ENCODE measurements at places on chromosomes 4 and X.

GRCh38 chr4:82678051-82678450, 116.3 kb upstream of the TMEM150C start:
- DNase-seq = no peak

DNA sequence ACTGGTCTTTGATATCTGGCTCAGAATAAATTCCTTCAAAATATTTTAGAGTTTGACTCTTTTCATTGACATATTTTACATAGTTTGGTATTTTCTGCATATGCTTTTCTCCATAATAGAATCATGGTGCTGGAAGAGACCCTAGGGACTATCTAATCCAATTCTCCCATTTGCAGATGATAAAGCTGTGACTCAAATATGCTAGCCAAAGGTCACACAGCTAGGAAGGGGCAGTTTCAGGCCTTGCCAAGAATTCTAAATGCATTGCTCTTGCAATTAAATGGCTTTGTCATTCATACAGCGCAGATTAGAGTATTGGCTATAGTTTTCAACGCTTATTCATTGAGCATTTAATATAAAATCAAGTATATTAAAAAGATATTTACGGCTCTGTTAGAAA, 374.1 kb upstream of the RASGEF1B start:
- no peak for DNase-seq

DNA sequence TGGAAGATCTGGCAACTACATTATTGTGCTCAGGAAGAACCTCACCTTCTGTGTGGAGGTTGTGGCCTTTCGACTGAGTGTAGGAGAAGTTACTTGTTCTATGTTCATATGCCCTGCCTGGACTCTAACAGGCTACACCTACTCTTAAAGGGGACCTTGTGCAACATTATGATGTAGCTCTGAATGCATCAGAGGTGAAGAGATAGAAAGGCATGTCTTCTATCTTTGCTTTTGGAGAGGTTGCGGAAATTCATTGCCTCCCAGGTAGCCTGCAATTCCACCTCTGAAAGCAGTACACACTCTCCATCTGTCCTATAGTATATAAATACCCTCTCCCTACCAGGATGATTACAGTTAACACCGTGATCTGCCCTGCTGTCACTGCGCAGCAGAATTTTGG, 7.1 kb upstream of the SLAIN2 start:
- DNase-seq = no peak

- DNase-seq = peak; percentile 24
Observed at GRCh38 chr4:26490111-26490959, at the start of gene CCKAR. TSS of gene CCKAR (minus strand) at chr4:26490484. CDS start at chr4:26490267, 217 bp downstream.

- no peak for DNase-seq
Observed at GRCh38 chrX:9182041-9182440, 148.1 kb upstream of the FAM9B start.

GRCh38 chr4:160370046-160370445, 1267.2 kb downstream of the RAPGEF2 start:
- DNase-seq = no peak

- DNase-seq = no peak
Observed at GRCh38 chrX:154440623-154441357, 3.2 kb upstream of the FAM50A start.

- DNase-seq = no peak
Observed at GRCh38 chr4:36432586-36432985, 151.2 kb downstream of the DTHD1 start.

- DNase-seq = no peak
Observed at GRCh38 chr4:155529716-155530115, 136.9 kb upstream of the GUCY1A1 start.

- no peak for DNase-seq
Observed at GRCh38 chr4:128796934-128797333, 12.6 kb upstream of the JADE1 start.

DNA sequence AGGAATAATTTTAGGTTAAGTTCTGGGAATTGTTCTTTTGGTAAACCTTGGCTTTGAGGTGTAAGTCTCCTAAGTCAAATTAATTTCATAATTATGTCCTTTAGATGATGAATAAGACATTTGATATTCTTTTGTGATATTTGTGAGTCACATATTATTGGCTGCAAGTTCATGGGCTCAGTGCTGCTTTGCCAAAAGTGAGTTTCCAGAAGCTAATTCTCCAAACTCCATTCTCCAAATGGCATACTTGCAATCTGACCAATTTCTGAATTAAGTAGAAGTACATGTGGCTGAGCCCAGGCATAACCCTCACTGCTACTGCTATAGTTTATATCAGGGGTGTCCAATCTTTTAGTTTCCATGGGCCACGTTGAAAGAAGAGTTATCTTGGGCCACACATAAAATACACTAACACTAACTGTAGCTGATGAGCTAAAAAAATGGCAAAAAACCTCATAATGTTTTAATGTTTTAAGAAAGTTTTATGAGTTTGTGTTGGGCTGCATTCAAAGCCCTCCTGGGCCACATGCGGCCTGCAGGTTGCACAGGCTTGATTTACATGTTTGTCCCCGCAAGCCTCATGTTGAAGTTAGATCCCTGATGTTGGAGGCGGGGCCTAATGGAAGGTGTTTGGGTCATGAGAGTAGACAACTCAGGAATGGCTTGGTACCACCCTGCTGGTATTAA, 196.1 kb downstream of the ZNF330 start:
- no peak for DNase-seq

GRCh38 chr4:98919996-98920395, 8.9 kb downstream of the EIF4E start:
- no peak for DNase-seq

GRCh38 chr4:104973708-104974107, 173.0 kb upstream of the TET2 start:
- no peak for DNase-seq

- DNase-seq = no peak
Observed at GRCh38 chr4:74120086-74120485, 21.1 kb upstream of the CXCL2 start.

- no peak for DNase-seq
Observed at GRCh38 chrX:85977218-85977617, 70.1 kb downstream of the CHM start.

DNA sequence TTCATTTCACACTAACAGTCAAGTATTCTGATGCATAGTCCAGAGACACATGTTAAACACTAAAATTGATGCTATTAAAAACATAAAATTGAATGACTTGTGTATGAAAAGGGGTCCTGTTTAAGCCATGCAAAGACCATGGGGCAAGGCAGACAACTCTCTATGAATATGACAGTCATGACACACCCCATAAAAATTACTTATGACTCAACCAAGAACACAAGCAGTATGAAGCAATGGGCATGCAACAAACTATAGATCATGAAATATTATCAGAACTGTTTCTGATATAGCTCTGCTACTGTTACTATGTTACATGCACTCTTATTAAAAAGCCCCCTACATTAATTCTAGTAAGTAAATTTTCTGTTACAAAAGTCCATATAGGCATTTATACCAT, 57.5 kb upstream of the ZCCHC13 start:
- DNase-seq = no peak

- no peak for DNase-seq
Observed at GRCh38 chr4:25330905-25331808, 18.6 kb downstream of the ZCCHC4 start.

DNA sequence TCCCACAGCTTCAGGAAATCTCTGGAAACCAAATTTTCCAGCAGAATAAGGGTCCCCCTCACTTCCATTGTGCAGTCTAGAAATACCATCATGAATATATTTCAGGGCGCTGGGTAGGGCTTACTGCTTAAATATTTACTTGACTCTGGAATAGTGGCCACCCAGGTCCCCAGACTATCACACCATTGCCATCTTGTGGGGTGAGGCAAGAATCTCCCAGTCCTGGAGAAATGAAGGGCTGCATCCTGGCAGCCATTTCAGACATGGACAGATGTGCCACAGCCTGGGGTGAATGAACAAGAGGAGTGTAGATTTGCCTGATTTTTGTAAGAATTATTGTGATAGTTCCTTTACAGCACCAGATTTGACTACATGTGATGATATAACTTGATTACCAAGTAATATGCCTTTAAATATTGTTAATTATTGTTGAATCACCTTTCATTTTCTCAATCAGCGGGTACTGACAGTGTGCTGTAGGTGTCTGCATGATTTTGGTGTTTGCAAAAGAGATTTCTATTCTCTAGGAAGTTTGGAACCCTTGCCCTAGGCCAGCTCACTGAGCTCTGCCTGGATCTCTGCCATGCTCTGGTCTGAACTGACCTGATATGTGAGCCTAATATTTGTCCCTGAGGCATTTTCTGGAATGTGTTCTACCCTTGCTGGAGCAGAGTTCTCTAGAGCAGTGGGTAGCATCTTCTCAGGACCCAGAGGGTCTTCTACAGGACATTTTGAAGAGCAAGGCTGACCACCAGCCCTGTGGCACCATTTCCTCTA, 183.4 kb downstream of the KIT start:
- no peak for DNase-seq

DNA sequence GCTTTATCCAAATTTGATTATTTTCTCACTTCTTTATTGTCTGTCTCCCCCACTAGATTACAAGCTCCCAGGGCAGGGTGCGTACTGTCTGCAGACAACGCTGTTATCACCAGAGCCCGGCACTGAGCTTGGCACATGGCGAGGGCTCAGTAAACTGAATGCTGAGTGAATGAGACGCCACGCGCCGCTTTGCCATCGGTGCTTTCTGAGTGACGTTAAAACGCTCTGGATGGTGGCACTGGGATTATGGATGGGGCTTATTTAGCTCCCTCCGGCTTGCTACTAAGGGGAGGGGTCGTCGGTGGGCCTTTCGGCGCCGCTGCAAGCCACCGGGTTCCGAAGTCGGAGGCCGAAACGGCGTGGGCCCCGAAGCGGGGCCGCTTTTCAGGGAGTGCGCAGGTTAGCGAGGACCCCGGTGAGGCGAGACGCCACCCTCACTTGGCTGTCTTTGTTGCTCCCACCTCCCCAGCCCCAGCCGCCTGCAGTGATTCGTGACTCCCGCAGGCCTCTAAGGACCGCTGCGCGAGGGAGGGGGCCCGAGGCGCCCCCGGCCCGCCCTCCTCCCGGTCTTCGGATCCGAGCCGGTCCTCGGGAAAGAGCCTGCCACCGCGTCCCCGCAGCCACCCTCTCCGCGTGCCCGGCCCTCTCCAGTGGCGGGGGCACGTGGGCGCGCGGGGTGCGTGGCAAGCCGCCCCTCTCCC, 569 bp upstream of the FHL1 start:
- no peak for DNase-seq

- DNase-seq = no peak
Observed at GRCh38 chrX:21747558-21747957, 10.4 kb downstream of the SMPX start.

GRCh38 chr4:183920512-183920911, 15.4 kb downstream of the STOX2 start:
- no peak for DNase-seq

DNA sequence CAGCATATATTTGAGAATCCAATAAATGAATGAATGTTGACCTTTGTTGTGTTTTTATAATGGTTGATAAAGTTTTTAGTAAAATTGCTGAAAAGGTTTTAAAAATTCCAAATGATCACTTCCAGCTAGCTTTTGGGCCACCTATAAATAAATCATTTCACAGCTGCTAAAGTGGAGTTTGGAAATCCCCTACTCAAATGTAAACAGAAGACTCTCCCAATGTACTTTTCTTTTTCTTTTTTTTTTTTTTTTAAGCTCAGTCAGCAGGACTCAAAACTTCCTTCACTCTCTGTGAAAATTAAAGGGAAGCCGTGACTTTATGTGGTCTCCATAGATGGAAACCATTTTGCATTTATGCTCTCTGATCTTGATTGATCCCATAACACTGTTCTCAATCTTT, 45.2 kb downstream of the CXCL13 start:
- no peak for DNase-seq

- no peak for DNase-seq
Observed at GRCh38 chrX:1106478-1107210, 105.8 kb downstream of the CRLF2 start.

DNA sequence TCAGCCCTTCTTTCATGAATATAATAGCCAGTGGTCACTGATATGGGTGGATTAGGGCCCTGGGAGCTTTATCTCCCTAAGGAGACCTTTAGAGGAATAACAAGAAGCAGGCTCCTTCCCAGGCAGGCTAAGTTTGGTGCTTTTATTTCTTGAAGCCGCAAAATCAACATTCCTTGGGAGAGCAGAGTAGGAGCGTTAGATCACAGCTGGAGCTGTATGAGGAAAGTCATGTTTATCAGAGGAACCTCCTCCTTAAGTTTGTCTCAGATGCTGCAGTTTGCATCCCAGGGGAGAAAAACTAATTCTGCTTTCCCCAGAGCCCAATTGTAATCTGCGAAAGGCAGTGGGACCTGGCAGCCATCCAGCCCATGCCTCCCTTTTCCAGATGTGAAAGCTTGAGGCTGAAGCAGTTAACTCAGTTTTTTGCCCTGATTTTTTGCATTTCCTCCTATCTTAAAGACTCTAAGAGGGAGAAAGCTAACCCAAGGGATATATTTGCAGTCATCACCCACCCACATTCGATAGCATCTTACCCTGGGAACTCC, 186.0 kb upstream of the FRMPD4 start:
- DNase-seq = no peak

DNA sequence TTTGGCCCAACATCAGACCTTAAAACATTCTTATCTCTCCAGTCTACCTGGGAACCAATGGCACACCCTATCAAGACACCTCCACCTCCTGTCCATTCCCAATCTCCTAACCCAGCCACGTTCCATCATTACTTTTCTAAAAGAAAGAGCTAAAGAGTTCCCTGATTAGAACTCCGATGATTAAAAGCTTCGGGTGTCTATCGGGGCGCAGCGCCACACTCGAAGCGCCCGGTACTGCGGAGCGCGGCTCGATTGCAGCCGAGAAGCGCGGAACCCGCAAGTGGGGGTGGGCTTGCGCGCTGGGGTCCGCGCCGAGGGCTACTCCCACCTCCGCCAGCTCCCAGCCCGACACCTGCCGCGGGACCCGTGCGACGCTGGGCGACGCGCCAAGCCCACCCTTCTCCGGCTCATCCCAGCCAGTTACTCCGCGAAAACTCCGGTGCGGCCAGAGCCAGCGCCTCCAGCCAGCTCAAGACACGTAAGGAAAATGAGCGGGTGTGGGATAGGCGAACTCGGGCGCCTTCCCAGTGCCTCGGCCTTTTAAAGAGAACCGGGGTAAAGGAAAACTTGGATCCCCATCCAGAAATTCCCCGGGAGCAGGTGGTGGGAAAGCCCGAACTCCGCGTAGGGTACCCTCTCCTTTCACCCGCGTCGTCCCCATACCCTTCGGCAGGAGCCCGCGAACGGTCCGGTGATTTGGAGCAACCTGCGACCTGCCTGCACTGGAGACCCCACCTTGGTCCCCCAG, 593 bp downstream of the NPY1R start:
- DNase-seq = no peak

DNA sequence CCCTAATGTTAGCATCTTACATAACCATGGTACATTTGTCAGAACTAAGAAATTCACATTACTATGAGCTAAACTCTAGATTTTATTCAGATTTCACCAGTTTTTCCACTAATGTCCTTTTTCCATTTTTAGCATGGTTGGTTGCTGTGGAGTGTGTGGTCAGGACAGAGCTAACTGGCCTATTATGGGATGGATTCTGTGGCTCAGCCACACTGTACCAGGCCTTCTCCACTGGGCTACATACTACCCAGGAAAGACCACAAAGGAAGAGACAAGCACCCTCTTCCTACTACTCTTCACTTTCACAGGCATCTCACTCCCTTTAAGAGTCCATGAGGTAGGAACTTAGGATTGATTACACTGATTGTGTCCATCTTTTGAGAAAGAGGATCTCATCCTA, 67.4 kb downstream of the ZNF827 start:
- DNase-seq = no peak

All from right renal pelvis (tissue), 4 donors.